ENCODE measurements at places on chromosomes 3 and 15. TPM values are rescaled to one million over a fixed set of nuclear protein-coding genes. Genes with fewer than 3 reads are reported as not detected.

Gene COL6A5
- total RNA-seq = 0.05 TPM

Gene ISLR2
- total RNA-seq = 0.19 TPM

Gene RGMA
- total RNA-seq = 0.76 TPM

Gene DGKG
- 1.6 TPM for total RNA-seq

Gene KBTBD8
- 6.9 TPM for total RNA-seq

Gene AMOTL2
- total RNA-seq = 3.6 TPM

Gene CMC1
- 17.6 TPM for total RNA-seq

Gene DPPA2
- 0.14 TPM for total RNA-seq

DNA sequence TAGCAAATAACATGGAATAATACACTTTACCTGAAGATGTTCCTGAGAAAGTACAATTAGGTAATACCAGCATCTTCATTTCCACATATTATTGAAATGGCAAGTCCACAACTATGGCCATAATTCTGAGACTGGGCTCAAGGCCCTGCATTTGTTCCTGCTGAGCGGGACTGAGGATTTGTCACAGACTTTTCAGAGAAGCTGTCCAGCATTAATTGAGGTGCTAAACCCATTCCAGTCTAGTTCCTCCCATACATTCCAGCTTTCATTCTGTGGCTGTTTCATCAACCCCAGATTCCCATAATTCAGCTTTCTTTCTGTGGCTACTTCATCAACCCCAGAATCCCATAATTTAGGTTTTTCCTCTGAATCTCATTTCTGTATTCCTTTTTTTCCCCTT lies 293.4 kb upstream of the GBE1 start:
- DNase-seq = no peak
- no peaks in the 10 kb centered on the region for H3K36me3 ChIP-seq
- no peak overlapping the region for H3K4me3 ChIP-seq
- H3K4me1 ChIP-seq = no peaks in the 10 kb centered on the region
- no peak overlapping the region for H3K27ac ChIP-seq

DNA sequence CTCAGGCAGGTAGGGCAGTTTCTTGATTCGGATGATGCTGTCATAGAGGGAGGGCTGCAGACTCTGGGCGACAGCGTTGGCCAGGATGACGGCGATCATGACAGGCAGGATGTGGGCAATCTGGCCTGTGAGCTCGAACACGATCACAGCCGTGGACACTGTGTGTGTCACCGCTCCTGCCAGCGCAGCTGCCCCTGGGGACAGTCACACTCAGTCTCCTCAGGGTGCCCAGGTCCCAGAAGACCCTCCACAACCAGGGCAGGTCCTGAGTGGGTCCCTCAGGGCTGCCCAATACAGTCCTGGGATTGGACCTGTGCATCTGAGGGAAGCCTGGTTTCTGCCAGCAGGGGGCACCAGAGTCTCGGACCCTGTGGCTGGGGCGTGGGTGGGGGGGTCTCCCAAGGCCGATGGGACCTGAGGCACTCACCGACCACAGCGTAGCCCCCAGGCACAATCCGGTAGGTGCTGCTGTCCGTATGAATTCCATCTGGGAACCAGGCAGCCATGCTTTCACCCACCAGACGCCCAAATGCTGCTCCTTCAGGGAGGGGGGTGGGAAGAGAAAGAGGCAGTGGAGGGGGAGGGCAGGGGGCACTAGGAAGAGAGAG lies 7.2 kb downstream of the CLCN2 start:
- no peak overlapping the region for H3K27ac ChIP-seq
- H3K4me3 ChIP-seq = no peak overlapping the region
- no peaks in the 10 kb centered on the region for H3K4me1 ChIP-seq
- H3K27me3 ChIP-seq = peaks cover 11% of the 10 kb centered on the region
- H3K36me3 ChIP-seq = peaks cover 3% of the 10 kb centered on the region

GRCh38 chr15:45251888-45252287 lies at the start of gene SLC28A2:
Gene SLC28A2, plus strand, starts transcription at chr15:45252234. Its CDS starts 982 bp downstream, at chr15:45253216.
- DNase-seq = no peak
- no peak within 1 kb of the TSS for H3K4me3 ChIP-seq
- no peaks in the 10 kb centered on the region for H3K27me3 ChIP-seq
- H3K36me3 ChIP-seq = no peaks in the 10 kb centered on the region

DNA sequence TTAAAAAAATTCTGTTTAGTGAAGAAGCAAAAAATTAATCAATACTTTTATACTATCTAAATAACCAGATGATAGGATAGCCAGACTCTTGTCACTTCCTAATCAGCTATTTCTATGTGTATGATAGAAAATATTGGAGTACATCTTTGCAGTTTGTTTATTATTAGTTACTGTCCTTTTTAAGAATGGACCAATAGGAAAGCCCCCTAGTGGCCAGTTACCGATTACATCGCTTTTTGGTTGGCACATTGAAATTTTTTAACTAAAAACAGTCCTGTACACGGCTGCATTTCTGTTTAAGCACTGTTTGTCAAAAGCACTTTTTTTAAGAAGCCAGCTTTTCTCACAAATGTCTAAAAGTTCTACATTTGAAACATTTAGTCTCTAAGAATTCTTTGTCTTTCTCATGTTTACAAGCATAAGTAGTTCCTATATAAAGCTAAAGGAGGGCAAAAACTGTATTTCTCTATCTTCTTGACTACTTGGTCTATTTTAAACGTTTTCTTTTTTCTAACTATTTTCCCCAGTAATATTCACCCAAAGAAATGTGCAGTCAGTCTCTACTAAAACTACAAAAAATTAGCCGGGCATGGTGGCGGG lies 253.2 kb upstream of the LRTM1 start:
- no peaks in the 10 kb centered on the region for H3K4me1 ChIP-seq
- DNase-seq = no peak
- no peak overlapping the region for H3K4me3 ChIP-seq

DNA sequence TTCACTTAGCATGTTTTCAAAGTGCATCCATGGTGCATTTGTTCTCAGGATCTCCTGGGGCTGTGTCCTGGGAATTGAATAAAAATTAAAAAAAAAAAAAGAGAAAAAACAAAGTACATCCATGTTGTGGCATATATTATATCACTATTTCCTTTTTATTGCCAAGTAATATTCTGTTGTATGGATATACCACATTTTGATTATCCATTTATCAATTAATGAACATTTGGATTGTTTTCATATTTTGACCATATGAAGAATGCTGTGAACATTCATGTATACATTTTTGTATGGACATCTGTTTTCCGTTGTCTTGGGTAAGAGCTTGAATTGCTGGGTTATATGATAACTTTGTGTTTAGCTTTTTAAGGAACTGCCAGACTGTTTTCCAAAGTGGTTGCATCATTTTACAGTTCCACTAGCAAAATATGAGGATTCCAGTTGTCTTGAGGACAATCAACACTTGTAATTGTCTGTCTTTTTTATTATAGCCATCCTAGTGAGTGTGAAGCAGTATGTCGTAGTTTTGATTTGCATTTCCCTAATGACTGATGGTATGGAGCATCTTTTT lies 44.5 kb downstream of the CTDSPL2 start:
- DNase-seq = no peak
- no peak overlapping the region for H3K27ac ChIP-seq
- H3K4me3 ChIP-seq = no peak overlapping the region
- H3K36me3 ChIP-seq = peaks cover 13% of the 10 kb centered on the region
- no peaks in the 10 kb centered on the region for H3K27me3 ChIP-seq
- H3K4me1 ChIP-seq = no peaks in the 10 kb centered on the region

DNA sequence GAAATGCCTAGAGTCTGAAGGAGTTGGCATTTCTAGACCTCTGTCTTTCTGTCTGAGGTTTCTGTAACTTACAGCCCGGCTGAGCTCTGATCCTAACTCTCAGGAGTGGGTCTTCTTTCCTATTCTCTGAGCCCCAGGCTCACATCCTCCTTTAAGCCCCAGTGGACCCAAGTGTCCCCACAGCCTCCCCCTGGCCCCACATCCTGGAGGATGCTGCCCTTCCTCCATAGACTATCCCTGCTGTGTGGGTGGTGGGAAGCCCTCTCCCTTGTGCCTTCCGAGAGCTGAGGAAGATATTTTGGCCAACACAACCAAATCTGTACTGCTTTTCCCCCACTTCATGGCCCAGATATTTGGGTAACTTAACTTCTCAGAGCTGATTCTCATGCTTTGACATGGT lies 151.3 kb downstream of the LRTM1 start:
- DNase-seq = no peak
- no peak overlapping the region for H3K4me3 ChIP-seq
- no peaks in the 10 kb centered on the region for H3K27me3 ChIP-seq

- H3K4me1 ChIP-seq = no peaks in the 10 kb centered on the region
- H3K27me3 ChIP-seq = peaks cover 6% of the 10 kb centered on the region
- H3K27ac ChIP-seq = no peak overlapping the region
- no peaks in the 10 kb centered on the region for H3K36me3 ChIP-seq
- H3K4me3 ChIP-seq = no peak overlapping the region
- DNase-seq = no peak
These were observed 76.2 kb upstream of the LARS2 start for GRCh38 chr3:45311953-45312801.

DNA sequence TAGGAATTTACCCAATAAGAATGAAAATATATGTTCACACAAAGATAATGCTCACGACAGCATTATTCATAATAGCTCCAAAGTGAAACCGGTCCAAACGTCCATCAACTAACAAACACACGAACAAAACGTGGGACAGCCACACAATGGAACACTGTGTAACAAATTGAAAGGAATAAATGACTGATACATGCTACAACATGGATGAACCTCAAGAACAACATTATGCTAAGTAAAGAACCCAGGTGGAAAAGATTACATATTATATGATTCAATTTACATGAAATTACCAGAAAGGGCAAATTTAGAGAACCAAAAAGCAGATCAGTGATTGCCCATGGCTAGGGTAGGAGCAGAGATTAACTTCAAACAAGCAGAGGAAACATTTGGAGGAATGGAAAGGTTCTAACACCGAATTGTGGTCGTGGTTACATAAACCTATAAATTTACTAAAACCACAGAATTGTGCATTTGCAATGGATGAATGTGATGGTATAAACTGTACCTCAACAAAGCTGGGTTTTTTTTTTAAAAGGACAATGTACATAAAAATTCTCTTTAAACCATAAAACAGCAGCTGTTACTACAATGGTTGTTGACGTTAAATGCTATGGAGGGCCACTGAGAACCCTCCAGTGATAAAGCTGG lies 76.3 kb downstream of the XXYLT1 start:
- H3K27ac ChIP-seq = no peak overlapping the region
- no peak overlapping the region for H3K4me3 ChIP-seq
- no peaks in the 10 kb centered on the region for H3K27me3 ChIP-seq
- H3K4me1 ChIP-seq = peaks cover 5% of the 10 kb centered on the region

- H3K27ac ChIP-seq = no peak overlapping the region
- no peak overlapping the region for H3K4me3 ChIP-seq
- DNase-seq = no peak
These were observed 23.0 kb downstream of the HACL1 start for GRCh38 chr3:15578289-15578867.

- DNase-seq = no peak
- no peaks in the 10 kb centered on the region for H3K27me3 ChIP-seq
- no peak overlapping the region for H3K27ac ChIP-seq
- no peak overlapping the region for H3K4me3 ChIP-seq
These were observed 309.2 kb downstream of the MAGI1 start for GRCh38 chr3:65729555-65729954.

GRCh38 chr3:11312166-11312565 lies 40.0 kb downstream of the ATG7 start:
- peaks cover 27% of the 10 kb centered on the region for H3K36me3 ChIP-seq
- H3K27ac ChIP-seq = no peak overlapping the region
- H3K4me1 ChIP-seq = peaks cover 9% of the 10 kb centered on the region
- no peaks in the 10 kb centered on the region for H3K27me3 ChIP-seq

- H3K27me3 ChIP-seq = peaks cover 16% of the 10 kb centered on the region
- H3K36me3 ChIP-seq = no peaks in the 10 kb centered on the region
- H3K4me1 ChIP-seq = no peaks in the 10 kb centered on the region
- H3K27ac ChIP-seq = no peak overlapping the region
These were observed 19.5 kb upstream of the ATP2B2 start for GRCh38 chr3:10524799-10525301.

GRCh38 chr3:8617921-8618320 lies 26.7 kb downstream of the SSUH2 start:
- no peak for DNase-seq
- no peak overlapping the region for H3K4me3 ChIP-seq
- H3K4me1 ChIP-seq = no peaks in the 10 kb centered on the region
- no peaks in the 10 kb centered on the region for H3K27me3 ChIP-seq

GRCh38 chr3:43005981-43006380 lies 26.9 kb downstream of the GASK1A start:
- H3K36me3 ChIP-seq = no peaks in the 10 kb centered on the region
- no peak for DNase-seq
- H3K4me1 ChIP-seq = peaks cover 5% of the 10 kb centered on the region
- H3K4me3 ChIP-seq = no peak overlapping the region

DNA sequence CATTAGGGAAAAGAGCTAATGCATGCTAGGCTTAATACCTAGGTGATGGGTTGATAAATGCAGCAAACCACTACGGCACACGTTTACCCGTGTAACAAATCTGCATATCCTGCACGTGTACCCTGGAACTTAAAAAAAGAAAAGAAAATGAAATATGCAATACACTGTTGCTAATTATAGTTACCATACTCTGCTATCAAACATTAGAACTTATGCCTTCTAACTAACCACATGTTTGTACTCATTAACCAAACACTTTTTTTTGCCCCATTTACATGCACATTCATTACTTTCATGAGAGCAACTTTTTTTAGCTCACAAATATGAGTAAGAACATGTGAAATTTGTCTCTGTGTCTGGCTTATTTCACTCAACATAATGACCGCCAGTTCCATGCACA lies 253.1 kb downstream of the CGGBP1 start:
- no peaks in the 10 kb centered on the region for H3K36me3 ChIP-seq
- H3K4me3 ChIP-seq = no peak overlapping the region

DNA sequence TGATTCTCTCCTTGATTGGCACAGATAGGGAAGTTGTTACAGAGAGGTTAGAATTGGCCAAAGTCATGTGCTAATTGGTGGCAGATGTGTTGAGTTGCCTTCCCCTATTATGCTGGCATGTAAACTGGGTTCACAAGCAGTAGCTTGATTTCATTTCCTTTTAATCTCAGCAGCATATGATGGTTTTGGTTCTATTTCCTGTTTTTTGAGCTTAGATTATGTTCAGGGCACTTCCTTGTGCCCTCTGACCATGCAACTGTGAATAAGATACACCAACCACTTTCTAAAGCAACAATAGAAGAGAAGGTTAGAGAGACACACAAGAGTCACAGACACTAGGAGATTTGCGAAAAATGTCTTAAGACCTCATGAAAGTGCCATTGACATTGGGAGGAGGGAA lies 16.5 kb downstream of the HPS3 start:
- H3K27me3 ChIP-seq = no peaks in the 10 kb centered on the region
- H3K36me3 ChIP-seq = peaks cover 48% of the 10 kb centered on the region
- H3K4me1 ChIP-seq = peaks cover 4% of the 10 kb centered on the region
- DNase-seq = no peak

DNA sequence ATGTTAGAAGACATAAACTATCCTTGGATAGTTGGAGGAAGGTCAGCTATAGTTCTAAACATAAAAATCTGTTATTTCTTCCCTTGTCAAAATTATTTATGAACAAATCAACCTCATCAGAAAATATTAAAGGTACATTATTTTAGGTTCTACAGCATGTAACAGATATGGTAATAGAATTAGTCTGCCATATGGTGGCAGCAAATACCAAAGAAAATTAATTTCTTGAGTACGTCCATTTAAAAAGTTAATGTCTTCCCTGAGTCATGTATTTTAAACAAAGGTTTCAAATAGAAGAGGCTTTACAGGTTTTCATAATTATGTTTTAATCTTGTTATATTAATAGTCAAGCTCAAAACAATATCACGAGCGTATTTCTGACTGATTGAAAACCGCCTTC lies 17.9 kb upstream of the ANKRD28 start:
- H3K36me3 ChIP-seq = no peaks in the 10 kb centered on the region
- DNase-seq = no peak
- H3K4me3 ChIP-seq = no peak overlapping the region
- H3K4me1 ChIP-seq = no peaks in the 10 kb centered on the region
- no peak overlapping the region for H3K27ac ChIP-seq
